ELF-1 (cell line): ENCODE measurements at places on chromosomes 6 and 20.

DNA sequence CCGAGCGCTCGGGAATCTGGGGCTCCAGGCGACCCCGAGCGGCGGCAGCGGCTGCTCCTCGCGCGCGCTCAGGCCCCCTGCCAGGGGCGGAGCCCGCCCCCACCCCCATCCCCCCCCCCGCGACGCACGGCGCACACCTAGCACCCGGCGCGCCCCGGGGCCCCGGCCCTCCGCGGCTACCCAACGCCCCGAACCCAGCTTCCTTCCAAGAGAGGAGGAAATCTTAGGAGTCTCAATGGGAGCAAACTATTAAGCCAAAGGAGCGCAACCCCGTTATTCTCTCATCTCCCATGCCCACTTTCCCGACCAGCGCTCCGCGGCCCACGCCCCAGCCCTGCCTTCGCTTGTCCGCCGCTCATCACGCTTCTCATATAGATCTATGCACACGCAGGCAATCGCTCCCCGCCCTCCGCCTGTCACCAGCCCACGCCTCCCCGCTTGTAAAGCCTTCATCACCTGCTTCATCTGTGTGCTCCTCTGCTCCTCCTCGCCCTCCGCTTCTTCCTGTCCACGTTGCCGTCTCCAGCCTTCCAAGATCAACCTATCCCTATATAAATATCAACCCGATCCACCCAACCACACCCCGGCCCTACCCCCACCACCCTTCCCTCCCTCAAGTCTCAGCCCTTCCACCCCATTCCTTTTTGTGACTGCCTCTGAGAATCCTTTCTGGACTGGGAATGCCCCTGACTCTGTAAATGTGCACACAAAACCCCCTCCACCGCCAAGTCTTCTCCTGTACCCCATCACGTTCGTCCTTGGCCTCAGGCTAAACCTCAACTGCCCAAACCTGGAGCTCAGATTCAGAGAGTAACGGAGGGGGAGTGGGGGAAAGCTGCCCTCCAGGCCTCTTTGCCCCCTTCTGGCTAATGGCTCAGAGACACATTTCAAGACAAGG lies at the start of gene DLK2:
Gene DLK2 (minus strand): TSS at position 18 of the 898 bp plus-strand sequence. CDS start 723 bp downstream, outside the sequence.
- DNase-seq, result peak; percentile 37

- DNase-seq, result no peak
These were observed 13.3 kb upstream of the HBS1L start for GRCh38 chr6:135067911-135068310.

GRCh38 chr6:89887452-89888137 lies 6.7 kb upstream of the GJA10 start:
- DNase-seq, result no peak

GRCh38 chr6:168583126-168583525 lies 142.1 kb downstream of the SMOC2 start:
- DNase-seq, result no peak

DNA sequence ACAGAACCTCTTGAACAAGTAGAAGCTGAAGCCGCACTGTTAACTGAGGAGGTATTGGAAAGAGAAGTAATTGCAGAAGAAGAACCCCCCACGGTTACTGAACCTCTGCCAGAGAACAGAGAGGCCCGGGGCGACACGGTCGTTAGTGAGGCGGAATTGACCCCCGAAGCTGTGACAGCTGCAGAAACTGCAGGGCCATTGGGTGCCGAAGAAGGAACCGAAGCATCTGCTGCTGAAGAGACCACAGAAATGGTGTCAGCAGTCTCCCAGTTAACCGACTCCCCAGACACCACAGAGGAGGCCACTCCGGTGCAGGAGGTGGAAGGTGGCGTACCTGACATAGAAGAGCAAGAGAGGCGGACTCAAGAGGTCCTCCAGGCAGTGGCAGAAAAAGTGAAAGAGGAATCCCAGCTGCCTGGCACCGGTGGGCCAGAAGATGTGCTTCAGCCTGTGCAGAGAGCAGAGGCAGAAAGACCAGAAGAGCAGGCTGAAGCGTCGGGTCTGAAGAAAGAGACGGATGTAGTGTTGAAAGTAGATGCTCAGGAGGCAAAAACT lies 40.1 kb downstream of the ZBTB2 start:
- no peak for DNase-seq

- DNase-seq, result no peak
These were observed 60.2 kb downstream of the RIPOR2 start for GRCh38 chr6:24875534-24875901.

- no peak for DNase-seq
These were observed 222.8 kb downstream of the KIF16B start for GRCh38 chr20:16350465-16350864.

DNA sequence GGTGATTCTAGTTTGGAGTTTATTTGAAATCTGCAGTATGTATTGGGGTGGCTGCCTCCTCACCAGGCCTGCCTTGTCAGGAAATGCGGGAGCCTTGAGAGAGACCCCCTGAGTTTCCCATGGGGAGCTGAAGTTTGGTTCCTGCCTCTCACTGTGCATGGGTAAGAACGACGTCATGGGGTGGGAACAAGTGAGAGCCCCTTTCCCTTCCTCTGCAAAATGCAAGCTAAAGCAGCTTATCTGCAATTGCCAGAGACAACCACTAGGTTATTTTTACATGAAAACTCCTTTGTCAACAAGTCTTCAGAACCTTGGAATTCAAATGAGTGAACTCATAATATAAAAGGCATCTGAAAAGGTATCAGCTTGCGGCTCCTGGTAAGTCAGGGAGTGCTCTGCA lies 58.4 kb downstream of the TMEM170B start:
- peak; percentile 52 for DNase-seq

GRCh38 chr6:128172752-128173682 lies 272.2 kb upstream of the THEMIS start:
- DNase-seq, result no peak

DNA sequence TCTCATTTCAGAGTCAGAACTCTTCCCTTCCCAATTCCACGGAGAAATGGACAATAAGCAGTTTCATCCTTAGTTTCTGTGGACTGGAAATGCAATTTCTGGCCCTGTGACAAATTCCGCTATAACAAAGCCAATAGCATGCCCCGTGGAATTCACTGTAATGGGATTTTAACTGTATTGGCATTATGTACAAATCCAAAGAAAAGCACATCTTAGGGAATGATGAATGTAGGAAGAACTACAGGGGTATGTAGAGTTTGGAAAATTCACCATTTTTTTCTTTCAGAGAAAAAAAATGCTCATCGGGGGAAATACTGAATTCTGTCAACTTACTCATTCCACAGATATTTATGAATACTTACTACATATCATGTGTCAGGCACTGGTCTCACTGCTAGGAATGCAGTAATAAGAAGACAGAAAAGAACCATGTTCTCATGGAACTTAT lies 43.5 kb downstream of the KIF6 start:
- DNase-seq, result no peak

GRCh38 chr20:62143957-62144825 lies 622 bp downstream of the SS18L1 start:
- DNase-seq, result peak; percentile 50

DNA sequence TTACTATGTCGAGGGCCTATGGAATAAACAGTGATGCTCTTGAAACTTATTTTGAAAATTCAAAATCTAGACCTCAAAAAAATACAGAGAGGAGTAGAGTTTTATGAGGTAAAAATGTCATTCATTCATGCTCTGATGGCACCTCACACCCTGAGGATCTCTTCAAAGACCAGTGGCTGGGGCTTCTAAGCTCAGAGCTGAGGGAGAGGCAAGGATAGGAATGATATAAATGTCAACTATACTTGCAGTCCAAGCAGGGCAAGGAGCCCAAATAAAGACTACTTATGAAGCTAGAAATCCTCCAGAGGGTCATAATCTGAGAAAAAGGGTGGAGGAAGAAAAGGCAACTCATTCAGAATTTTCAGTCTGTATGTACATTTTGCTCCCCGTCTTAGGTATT lies 136.7 kb upstream of the CARMIL1 start:
- DNase-seq, result no peak

DNA sequence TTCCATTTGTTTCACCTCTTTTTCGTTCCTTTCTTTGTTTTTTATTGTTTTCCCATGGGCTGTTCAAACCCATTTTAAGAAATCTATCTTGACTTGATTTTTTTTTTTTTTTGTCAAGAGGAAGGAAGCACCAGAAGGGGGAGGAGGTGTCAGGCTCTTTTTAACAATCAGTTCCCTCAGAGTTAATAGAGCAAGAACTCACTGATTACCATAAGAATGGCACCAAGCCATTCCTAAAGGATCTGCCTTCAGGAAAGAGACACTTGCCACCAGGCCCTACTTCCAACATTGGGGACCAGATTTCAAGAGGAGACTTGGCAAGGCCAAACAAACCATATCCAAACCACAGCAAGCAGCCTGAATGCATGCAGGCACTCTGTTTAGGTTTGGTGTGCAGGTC lies 168.0 kb downstream of the OTOR start:
- DNase-seq, result peak; percentile 14

DNA sequence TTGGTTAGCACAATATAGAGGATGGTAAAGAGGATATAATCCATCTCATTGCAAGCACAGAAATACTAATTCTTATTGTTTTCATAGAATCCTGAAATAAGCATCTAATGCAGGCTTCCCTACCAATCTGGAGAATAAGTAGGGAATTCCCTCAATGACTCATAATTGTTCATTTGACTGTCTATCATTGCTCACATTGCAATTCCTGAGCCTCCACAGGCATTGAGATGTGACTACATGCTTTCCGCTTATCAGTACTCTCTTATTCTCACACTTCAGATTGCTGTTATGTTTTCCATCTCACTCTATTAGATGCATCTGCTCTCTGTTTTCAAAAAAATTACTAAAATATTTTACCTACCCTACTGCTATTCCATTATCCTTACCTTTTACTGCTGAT lies 216.2 kb upstream of the PRSS16 start:
- DNase-seq, result no peak

GRCh38 chr6:33771146-33772081 lies 17.5 kb downstream of the LEMD2 start:
- DNase-seq, result peak; percentile 97

DNA sequence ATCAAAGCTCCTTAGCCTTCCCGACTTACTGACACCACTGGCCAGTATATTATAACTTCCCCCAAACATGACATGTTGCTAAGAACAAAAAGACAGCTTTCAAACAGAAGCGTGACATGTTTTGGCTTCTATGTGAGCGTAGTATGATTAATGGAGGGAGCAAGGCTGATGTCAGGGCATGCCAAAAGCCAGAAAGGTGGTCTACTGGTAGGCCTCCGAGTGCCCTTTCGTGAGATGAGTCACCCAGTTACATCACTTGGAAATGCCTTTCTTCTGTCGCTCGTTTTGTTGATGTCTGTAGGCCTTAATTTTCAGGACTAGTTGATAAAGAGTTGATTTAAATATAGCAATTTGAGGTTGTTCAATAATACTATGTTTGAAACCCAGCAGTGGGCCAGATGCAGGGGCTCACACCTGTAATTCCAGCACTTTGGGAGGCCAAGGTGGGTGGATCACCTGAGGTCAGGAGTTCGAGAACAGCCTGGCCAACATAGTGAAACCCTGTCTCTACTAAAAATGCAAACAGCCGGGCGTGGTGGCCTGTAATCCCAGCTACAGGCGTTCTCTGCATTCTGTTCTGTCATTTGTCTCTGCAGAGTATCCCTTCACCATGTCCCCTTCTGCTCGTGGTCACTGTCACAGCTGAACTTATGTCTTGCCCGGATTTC lies 53.3 kb downstream of the CNKSR3 start:
- DNase-seq, result no peak

GRCh38 chr20:51917886-51918535 lies 115.7 kb upstream of the SALL4 start:
- DNase-seq, result no peak

GRCh38 chr6:3230256-3230882 lies 2.9 kb upstream of the TUBB2B start:
- no peak for DNase-seq

- DNase-seq, result no peak
These were observed 123.8 kb downstream of the TAF4 start for GRCh38 chr20:61941721-61942405.

- no peak for DNase-seq
These were observed 169.7 kb downstream of the ATXN1 start for GRCh38 chr6:16591396-16592222.

- DNase-seq, result peak; percentile 93
These were observed at the start of gene SALL4 for GRCh38 chr20:51802170-51802751. Gene SALL4, minus strand, starts transcription at chr20:51802521. Its CDS starts 113 bp downstream, at chr20:51802408.

DNA sequence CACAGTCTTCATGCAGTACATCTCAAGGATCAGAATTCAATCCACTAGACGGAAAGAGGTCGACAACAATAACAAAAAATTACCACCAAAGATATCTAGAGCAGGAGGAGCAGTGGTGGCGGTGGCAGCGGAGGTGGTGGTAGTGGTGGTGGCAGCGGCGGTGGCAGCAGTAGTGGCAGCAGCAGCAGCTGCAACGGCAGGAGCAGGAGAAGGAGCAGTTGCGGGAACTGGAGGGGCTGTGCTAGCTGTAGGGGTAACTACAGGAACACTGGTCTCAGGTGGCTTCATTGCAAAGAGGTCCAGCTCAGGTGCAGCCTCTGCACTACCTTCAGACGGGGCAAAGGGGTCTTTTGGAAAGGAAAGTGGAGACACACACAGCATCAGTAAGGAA lies 81.1 kb downstream of the PRSS35 start:
- DNase-seq, result no peak

GRCh38 chr20:36775826-36776225 lies 2.3 kb upstream of the DSN1 start:
- DNase-seq, result no peak

DNA sequence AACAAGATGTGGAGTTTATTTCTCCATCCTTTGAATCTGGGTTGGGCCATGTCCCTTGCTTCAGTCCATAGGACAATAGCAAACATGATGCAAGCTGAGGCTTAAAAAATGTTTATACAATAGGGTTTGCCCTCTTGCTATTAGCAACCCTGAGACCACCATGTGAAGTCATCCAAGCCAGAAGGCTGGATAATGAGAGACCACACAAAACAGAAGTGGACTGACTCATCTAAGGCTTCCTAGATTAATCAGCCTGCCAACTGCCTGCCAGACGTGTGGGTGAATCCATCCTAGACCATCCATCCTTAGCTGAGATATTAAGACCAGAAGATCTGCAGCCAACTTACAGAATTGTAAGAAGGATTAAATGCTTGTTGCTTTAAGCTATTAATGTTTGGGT lies 38.1 kb upstream of the ISM1 start:
- DNase-seq, result no peak

- DNase-seq, result no peak
These were observed 81.3 kb downstream of the C6orf52 start for GRCh38 chr6:10613077-10613476.

- DNase-seq, result no peak
These were observed 2.5 kb upstream of the KATNA1 start for GRCh38 chr6:149651056-149651455.

DNA sequence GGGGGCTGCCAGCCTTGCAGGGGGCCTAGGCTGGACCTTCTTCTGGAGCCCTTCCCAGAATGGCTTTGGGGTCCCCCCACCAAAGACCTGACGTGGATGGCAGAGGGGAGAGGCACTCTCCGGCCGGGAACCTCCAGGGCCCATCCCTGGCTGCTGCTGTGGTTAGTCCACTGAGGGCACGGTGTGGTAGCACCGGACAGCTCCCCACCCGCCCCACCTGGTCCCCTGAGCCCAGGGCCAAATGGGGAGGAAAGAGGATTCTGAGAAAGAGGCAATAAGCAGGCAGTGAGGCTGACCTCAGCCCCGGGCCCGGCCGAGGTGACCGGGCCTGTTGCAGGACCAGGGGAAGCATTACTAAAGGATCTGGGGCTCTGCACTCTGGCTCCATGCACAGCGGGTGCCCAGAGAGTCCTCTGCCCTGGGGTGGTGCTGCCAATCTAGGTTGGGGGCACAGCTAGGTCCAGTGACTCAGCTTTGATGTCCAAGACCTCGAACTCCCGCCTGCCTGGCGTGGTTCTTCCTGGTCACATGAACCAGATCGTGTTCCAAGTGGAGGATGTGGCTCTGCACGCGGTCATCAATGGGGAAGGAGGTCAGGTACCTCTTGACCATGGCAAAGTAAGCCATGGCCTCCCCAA lies 2.2 kb downstream of the CENPB start:
- no peak for DNase-seq

- peak; percentile 88 for DNase-seq
These were observed 57.0 kb upstream of the EPB41L1 start for GRCh38 chr20:36097337-36098151.
